ENCODE measurements at places on chromosomes 6 and 20.

DNA sequence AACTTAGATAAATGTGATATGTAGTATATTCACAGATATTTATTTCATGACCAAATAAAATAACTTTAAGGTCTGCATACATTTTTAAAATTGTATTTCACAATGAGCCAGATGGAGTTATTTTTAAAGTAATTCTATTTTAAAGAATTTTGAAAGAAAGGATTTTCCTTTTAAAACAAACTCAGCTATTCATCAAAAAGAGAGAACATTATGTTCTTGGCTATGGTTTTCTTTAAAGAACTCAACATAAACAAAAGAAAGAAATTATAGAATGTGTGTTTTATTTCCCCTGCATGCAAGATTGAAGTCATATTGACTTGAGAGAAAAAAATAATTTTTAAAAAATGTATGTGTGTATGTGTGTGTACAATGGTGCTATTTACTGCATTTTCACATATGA, 1023.6 kb upstream of the CITED2 start:
- no peak for DNase-seq

GRCh38 chr6:77292564-77293546, 170.4 kb downstream of the HTR1B start:
- no peak for DNase-seq

DNA sequence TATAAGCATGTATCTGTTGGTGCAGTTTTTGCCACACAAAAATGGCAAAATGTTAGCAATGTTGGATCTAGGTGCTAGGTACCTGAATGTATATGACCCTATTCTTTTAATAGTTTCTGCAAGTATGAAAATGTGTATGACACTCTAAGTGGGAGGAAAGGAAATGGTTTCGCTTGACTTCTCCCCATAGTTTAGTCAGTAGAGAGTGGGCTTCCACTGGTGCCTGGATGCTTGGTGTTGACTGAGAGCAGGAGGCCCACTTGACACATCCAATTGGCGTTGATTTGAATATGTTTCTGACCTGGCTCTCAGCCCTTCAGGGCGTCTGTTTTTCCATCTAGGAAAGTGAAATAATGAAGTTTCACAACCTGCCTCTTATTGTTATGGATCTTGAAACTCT, 41.8 kb upstream of the GABRR1 start:
- no peak for DNase-seq

GRCh38 chr20:12072954-12073264, 155.2 kb downstream of the BTBD3 start:
- no peak for DNase-seq

DNA sequence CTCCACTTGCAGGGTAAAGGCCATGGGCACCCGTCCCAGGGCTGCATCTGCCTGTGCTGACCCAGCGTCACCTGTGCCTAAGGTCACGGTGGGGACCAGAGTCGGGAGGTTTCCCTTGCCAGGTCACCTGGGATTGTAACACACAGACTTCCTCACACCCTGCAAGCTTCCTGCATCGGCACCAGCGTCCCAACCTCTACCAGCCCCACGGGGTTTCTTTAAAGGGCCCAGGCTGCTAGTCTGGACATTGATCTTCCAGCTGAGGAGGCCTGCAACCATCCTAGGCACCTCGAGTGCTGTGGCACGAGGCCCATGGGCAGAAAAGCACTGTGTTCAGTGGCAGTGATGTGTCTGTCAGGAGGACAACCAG, 12.6 kb downstream of the ACSS1 start:
- no peak for DNase-seq

DNA sequence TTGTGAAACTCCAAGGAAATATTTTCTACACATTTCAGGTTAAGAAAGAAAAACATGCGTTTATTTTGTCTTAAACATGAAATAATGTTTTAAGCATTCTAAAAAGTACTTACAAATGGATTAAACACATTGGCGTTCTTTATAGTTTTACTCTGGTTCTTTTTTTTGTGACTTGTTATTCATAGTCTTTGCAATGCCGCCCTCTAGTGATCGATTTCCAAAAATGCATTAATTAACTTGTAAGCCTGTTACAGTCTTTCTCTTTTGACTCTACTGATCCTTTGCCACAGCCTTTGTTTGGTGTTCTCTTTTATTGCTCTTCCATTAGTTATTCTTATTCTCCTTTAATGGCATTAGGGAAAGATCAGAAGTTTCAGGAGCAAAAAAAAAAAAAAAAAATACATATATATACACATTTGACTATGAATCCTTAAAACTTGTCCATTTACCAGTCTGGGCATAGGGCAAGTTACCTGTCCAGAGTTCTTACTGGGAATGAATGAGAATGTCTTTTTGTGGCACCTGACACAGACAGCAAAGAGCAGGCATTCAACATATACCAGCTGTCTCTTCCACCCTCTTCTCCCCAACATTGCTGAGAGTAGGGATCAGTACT, 59.9 kb downstream of the MACROD2 start:
- peak; percentile 76 for DNase-seq

DNA sequence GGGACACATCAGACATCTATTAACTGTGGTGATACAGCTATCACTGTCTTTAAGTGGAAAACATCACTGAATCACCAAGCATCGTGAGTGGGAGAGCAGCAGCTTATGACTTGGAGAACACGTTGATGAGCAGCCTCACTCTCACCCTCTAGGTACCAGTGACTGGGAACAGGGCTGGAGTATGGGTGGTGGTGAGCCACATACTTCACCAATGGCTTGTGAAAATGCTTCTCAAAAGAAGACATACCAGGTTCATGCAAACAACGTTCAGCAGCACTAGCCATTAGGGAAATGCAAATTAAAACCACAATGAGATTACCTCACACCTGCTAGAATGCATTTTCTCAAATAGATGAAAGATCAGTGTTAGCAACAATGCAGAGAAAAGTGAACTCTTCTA, 25.3 kb downstream of the SNX5 start:
- no peak for DNase-seq

DNA sequence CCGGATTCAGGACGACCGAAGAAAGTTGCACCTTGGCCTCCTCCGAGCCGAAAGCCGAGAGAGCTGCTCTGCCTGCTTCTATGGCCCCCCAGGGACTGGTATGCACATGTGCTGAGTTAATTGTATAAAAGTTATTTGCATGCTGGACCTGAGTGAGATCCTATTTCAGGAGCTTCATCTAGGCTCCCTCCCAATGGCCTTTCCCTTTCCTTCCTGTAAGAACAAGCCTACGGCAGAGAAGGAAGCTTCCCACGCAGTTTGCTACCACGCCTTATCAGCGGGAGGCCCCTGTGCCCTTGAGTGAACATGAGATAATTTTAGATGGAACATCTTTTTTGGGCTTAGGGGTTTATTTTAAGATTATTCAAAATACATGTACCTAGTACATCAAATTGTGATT, 65.9 kb downstream of the RIN2 start:
- DNase-seq = no peak

DNA sequence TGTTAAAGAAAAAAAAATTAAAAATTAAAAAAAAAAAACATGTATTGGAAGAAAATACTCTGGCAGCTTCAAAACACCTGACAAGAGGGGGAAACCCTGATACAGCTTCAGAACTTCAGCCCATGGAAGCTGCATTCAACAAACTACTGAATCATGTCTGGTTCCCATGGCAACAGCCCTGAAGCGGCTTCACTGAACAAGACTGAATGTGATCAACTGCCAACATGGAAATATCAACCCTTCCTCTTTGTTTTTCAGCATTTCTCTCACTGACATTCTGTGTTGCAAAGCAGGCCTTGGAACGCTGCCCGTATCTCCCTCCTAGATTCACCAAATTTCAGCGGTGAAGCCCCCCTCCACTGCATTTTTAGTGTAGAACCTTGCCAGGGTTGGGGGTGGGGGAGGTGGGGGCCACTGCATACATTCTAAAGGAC, 91.3 kb upstream of the SHLD1 start:
- DNase-seq = peak; percentile 64

- no peak for DNase-seq
These were observed 76.1 kb downstream of the ITCH start for GRCh38 chr20:34439168-34439567.

- peak; percentile 12 for DNase-seq
These were observed 201.0 kb upstream of the CEP162 start for GRCh38 chr6:84428300-84428907.

DNA sequence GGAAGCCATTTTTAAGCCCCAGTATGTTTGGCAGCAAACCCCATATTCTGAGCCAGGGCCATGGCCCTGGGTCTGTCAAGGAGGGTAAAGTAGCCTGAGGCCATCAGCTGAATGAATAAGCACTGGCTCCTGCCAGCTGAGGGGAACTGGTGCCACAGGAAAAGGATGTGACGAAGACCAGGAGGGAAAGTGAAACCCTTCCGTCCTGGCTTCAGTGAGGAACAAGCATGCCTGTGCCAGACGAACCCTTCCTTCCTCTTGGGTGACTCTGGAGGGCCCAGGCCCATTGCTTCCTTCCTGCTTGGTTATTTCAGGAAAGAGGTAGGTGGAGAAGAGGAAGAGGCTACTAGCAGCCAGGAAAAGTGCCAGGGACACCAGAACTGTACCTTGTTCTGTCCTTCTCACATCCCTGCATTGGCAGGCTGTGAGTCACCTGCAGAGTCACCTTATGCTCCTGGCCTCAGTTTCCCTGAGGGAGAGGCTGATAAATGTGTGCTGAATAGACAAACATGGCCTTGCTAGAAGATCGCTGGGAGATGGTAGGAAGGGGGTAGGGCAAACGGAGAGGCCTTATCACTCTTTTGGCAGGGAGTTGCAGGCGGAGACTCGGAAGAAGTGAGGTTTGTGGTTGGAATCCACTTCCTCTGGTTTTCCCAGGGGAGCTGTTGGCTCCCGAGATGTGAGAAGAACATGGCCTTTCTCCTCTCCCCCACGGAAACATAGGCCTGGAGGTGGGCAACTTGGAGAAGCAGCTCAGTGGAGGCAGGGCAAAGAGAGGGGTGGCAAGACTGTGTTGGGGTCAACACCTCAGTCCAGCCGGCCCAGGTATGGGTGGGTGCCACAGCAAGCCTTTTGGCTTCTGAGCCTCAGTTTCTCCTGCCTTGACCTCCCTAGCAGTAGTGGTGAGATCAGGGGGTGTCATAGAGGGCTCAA, 37.4 kb downstream of the COX4I2 start:
- no peak for DNase-seq

DNA sequence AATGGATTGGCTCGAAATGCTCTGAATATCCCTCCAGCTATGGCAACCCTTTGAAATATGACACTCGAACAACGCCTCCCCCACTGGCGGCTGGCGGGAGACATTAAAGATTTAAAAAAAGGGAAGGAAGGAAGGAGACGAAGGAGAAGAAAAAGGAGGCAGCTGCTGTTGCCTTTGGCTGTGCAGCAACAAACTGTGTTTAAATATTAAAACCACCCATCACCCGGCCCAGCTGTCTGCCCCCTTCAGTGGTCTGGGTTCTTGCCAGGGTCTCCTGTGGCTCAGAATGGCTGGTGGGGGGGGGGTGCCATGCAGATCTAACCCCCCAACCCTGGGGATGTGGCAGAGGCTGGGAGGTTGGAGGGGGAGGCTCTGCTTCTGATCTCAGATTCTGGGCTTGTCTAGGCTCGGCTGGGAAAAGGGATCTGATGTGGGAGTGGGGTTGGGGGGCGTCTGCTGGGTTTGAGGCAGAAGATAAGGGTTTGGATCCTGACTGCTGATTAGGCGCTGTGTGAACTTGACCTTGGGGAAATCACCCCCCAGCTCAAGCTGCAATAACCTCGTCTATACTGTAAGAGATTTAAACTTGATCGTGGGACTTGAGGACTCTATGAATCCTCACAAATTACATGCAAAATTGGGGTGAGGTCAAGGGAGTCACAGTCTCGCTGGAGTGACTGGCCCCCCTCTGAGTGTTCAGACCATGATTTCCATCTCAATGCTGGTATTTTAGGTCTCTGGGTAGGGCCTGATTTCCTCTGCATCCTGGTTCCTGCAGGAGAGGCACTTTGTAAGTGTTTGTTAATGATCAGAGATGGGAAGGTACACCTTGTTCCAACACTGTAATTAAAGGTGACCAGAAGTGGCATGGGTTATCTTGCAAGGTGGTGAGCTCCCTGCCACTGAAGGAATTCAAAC, 40.3 kb upstream of the BLCAP start:
- DNase-seq = peak; percentile 88

DNA sequence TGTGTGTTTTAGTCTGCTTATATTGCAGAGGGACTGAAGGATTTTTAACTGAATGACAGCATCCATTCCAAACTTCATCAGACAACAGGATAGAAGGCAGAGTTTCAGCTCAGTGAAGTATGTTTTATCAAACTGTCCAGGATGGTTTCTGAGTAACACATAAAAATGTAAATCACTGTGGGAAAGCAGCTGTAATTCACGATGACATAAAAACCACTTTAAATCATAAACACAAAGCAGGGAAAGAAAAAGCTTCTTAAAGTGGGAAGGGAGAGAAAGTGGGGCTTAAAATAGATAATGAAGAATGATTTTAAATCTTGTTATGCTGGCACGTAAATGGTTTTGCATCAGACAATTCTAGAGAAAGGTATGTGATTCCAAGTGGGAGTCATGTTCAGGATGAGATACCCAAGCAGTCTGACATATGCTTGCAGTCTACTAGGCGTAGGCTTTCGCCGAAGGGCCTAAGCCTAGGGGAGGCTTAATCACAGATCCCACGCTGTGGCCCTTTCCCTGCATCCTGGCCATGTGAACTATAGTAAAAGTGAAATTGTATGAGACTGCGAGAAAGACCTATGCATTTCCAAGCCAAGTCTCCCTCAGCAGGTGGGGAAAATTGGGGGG, 610.6 kb downstream of the PRKN start:
- no peak for DNase-seq

- no peak for DNase-seq
These were observed 435.5 kb upstream of the PLCB4 start for GRCh38 chr20:8633366-8633765.

GRCh38 chr20:47349365-47350180, 6.9 kb downstream of the ZMYND8 start:
- DNase-seq = no peak

- DNase-seq = no peak
These were observed 125.0 kb downstream of the C6orf118 start for GRCh38 chr6:165184192-165184979.

DNA sequence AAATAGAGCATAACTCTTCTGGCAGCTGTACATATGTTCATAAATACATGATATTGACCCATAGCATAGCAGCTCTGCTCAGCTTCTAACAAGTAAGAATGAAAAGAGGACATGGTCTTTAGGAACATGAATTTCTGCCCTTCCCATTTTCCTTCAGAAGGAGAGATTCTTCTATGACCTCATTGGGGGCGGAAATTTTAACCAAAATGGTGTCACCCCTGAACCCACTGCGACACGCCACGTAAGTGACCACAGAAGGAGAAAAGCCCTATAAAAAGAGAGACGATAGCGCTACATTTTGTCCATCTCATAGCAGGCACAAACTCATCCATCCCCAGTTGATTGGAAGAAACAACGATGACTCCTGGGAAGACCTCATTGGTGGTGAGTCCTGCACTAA, at the start of gene IL17A:
Gene IL17A, plus strand, starts transcription at position 301 of the 400 bp plus-strand sequence. Its CDS starts 57 bp downstream, at position 358.
- no peak for DNase-seq

- no peak for DNase-seq
These were observed 11.1 kb upstream of the ELOVL2 start for GRCh38 chr6:11055127-11055627.

GRCh38 chr20:56766528-56766927, 137.4 kb downstream of the TFAP2C start:
- DNase-seq = no peak

GRCh38 chr20:39660226-39660625, 698.1 kb downstream of the DHX35 start:
- no peak for DNase-seq

- DNase-seq = no peak
These were observed 11.4 kb downstream of the DDX27 start for GRCh38 chr20:49230561-49231133.

GRCh38 chr20:32610472-32611218, 25.5 kb upstream of the NOL4L start:
- DNase-seq = peak; percentile 64

- no peak for DNase-seq
These were observed 44.1 kb upstream of the ADGRF4 start for GRCh38 chr6:47654255-47654654.

GRCh38 chr20:17844133-17844429, 124.5 kb downstream of the SNX5 start:
- DNase-seq = no peak
